Aorta (tissue), 5 donors: ENCODE measurements at places on chromosomes 11 and 22. TPM values are rescaled to one million over a fixed set of nuclear protein-coding genes. Genes with fewer than 3 reads are reported as not detected.

GRCh38 chr11:129291546-129291945 lies 84.1 kb upstream of the BARX2 start:
- no peak for DNase-seq
- H3K4me1 ChIP-seq = no peaks in the 10 kb centered on the region
- H3K4me3 ChIP-seq = no peak overlapping the region
- H3K27me3 ChIP-seq = peaks cover 2% of the 10 kb centered on the region

Gene RFPL1
- total RNA-seq = not detected

Gene PRR33
- total RNA-seq = not detected

GRCh38 chr11:42840176-42840829 lies 471.5 kb upstream of the API5 start:
- no peaks in the 10 kb centered on the region for H3K36me3 ChIP-seq
- no peak for DNase-seq
- H3K27ac ChIP-seq = no peak overlapping the region
- H3K4me1 ChIP-seq = no peaks in the 10 kb centered on the region
- H3K27me3 ChIP-seq = no peaks in the 10 kb centered on the region

DNA sequence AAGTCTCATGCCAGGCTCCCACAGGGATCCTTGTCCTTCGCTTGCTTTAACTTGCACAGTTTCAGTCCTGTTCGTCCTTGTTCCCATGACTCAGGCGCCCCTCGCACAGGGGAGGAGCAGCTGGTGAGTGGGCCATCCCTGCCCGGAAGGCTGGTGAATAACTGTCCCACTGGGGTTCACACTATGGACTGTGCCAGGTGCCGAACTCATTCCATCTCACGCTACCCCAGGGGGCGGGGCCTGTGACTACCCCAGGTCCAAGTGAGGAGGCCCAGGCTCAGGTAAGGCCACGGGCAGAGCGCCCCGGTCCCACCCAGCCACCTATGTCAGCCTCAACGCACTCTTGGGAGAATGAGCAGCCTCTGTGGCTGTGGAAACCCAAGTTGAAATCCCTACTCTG lies 7.2 kb upstream of the CARD10 start:
- no peak overlapping the region for H3K4me3 ChIP-seq
- no peak for DNase-seq
- no peaks in the 10 kb centered on the region for H3K27me3 ChIP-seq
- H3K4me1 ChIP-seq = no peaks in the 10 kb centered on the region
- no peaks in the 10 kb centered on the region for H3K36me3 ChIP-seq

GRCh38 chr22:39459681-39460080 lies 2.9 kb downstream of the MGAT3 start:
- H3K27me3 ChIP-seq = no peaks in the 10 kb centered on the region
- H3K4me3 ChIP-seq = no peak overlapping the region

DNA sequence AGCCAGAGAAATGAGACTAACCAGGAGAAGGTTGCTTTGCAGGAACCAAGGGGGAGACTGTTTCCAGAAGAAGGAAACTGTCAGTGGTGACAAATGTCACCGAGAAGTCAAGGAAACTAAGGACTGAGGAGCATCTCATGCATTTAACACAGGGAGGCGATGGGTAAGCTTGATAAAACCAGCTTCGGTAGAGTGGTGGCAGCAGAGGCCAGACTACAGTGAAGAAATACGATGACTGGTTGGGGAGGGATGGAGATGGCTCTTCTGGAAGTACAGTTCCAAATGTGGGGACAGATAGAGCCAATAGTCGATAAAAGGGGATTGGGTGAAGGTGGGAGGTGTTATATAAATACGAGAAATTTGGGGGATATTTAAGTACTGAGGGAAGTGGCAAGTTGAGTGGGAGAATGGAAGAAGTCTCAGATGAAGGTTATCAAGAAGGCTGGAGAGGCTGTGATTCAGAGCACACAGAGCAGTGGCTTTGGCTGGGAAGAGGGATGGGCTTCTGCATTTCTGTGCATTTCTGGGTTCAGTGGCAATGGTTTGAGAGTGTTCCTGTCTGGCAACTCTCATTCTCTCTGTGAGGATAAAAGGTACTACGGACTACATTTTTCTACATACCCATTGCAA lies 29.2 kb downstream of the SC5D start:
- no peaks in the 10 kb centered on the region for H3K36me3 ChIP-seq
- H3K4me1 ChIP-seq = no peaks in the 10 kb centered on the region
- DNase-seq = no peak

GRCh38 chr22:37822079-37822833 lies 926 bp upstream of the GALR3 start:
- H3K4me1 ChIP-seq = no peaks in the 10 kb centered on the region
- no peaks in the 10 kb centered on the region for H3K36me3 ChIP-seq
- H3K4me3 ChIP-seq = no peak overlapping the region
- no peaks in the 10 kb centered on the region for H3K27me3 ChIP-seq

DNA sequence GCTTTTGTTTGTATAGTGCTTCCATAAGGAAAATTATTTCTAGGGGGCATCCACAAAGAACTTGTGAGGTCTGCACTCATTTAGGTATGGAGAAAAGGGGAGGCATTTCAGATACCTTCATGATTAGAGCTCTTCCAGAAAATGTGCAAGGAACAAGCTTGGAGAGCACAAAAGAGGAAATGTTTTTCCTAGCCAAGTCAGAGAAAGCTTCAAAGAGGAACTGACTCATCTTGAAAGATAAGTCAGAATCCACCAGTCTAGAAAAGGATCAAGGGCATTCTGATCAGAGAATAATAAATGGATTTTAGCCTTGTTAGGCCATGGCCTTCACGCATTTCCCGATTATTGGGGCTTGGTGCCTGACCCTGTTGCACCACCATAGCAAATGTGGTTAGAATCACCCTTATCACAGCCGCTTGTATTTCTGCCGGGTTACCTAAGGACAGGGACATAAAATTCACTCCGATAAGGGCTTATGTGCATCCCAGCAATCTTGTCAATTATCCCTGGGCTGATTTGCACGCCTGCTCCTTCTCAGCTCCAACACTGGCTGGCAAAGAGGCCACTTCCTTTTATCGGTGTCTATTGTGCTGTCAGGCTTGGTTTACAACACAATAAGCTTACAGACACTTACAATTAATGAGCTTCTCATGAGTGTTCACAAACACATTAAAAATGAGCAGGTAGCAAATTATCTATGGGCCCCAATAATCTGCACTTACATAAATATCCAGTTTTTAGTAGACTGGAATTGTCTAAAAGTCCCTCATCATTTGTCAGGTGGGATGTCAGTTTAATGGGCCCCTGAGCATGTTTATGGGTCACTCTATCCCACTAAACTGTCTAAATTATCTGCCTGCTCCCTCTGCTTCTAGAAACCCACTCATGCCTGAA lies 613.5 kb downstream of the SOX6 start:
- DNase-seq = no peak
- no peaks in the 10 kb centered on the region for H3K4me1 ChIP-seq
- H3K27ac ChIP-seq = no peak overlapping the region
- H3K4me3 ChIP-seq = no peak overlapping the region

Gene ART1
- not detected for total RNA-seq

DNA sequence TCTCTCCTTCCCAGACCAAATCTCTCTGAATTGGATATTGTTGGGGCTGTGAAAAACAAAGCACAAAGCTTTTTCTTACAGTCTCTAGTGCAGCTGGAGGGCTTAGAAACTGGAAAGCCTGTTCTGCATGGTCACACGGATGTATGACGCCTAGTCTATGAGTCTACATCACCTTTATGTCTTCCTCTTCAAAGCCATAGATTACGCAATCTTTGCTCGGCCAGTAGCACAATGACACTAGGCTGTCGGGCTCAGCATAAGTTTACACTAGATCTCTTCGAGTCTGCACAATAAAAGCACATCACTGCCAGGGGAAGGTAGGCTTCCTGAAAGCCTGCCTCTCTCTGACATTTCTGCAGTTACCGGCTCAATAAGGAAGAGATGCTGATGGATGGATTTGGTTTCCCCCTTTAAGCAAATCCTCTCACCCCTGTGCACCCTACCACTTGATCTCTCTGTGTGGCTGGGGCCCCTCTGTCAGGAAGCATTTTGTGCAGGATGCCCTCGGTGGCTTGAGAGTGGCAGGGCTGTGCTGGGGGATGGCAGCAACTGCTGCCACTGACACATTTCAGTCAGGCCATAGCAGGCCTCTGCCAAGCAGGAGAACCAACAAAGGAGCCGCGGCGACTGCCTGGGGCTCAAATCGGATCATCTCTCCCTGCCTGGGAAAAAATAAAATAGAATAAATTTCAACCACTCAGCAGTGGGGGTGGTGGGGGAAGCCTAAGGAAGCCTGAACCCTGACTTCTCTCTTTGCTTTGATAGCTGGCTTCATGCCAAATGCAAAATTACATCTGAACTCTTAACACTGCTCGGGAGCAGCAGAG lies 1272.8 kb downstream of the LRRC4C start:
- no peak overlapping the region for H3K27ac ChIP-seq
- H3K4me1 ChIP-seq = no peaks in the 10 kb centered on the region
- no peak overlapping the region for H3K4me3 ChIP-seq
- H3K36me3 ChIP-seq = no peaks in the 10 kb centered on the region
- DNase-seq = no peak
- no peaks in the 10 kb centered on the region for H3K27me3 ChIP-seq

Gene MMP13
- not detected for total RNA-seq

- DNase-seq = no peak
- H3K4me1 ChIP-seq = no peaks in the 10 kb centered on the region
- H3K27ac ChIP-seq = no peak overlapping the region
- H3K36me3 ChIP-seq = no peaks in the 10 kb centered on the region
- H3K4me3 ChIP-seq = no peak overlapping the region
Measured at GRCh38 chr22:36435516-36436415, 45.7 kb downstream of the TXN2 start.

DNA sequence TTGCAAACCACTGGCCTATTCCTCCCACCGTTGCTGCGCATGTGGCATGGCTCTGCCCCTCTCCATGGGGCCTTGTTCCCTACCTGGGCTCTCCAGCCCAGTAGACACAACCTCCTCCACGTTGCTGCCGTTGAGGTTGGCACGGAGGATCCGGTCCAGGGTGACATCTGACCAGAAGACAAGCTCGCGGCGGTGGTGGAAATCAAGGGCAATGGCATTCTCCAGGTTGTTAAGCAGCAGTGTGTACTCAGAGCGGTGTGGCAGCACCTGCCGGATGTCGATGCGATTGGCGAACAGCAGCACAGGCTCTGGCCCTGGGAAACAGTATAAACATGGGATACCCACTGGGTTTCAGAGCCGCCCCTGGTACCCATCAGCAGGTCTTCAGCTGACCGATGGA lies 23.8 kb downstream of the LRP4 start:
- H3K27ac ChIP-seq = no peak overlapping the region
- H3K4me1 ChIP-seq = no peaks in the 10 kb centered on the region
- DNase-seq = peak; percentile 65
- no peaks in the 10 kb centered on the region for H3K27me3 ChIP-seq
- no peak overlapping the region for H3K4me3 ChIP-seq
- no peaks in the 10 kb centered on the region for H3K36me3 ChIP-seq

Gene OR4D10
- not detected for total RNA-seq

Gene APOL4
- total RNA-seq = 7.0 TPM

DNA sequence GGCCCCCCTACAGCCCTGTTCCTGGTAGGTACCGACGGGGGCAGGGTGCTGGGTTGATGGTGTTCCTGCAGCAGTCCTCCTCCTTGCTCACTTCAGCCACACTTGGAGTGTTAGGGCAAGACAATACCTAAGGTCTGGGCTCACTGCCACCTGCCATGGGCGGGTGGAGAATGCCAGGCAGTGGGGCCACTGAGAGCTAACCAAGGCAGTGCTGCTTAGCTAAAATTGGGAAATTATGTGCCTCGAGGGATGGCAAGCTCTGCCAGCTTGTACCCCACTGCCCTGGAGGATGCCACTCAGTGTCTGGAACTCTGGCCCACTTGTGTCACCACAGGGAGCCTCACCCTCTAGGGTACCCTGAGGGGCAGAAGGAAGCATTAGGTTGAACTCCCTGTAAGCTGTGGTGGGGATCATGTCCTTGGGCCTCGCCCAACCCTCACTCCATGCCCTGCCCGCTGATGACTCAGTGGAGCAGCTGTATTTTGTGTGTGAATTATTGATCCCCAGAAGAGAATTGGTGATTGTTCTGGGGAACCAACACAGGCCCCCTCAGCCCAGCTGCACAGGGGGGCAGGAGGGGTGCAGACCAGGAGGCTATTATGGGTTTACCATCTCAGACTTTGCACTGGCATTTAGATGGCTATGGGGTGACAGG lies 17.7 kb downstream of the PHLDB1 start:
- H3K4me1 ChIP-seq = no peaks in the 10 kb centered on the region
- H3K4me3 ChIP-seq = no peak overlapping the region
- H3K27me3 ChIP-seq = no peaks in the 10 kb centered on the region
- no peaks in the 10 kb centered on the region for H3K36me3 ChIP-seq
- no peak overlapping the region for H3K27ac ChIP-seq

- no peak overlapping the region for H3K27ac ChIP-seq
- H3K4me1 ChIP-seq = no peaks in the 10 kb centered on the region
- no peaks in the 10 kb centered on the region for H3K36me3 ChIP-seq
- H3K27me3 ChIP-seq = no peaks in the 10 kb centered on the region
Measured at GRCh38 chr22:50081426-50082196, 3.6 kb downstream of the MLC1 start.

GRCh38 chr11:66150725-66151124 lies 80.7 kb downstream of the PACS1 start:
- H3K27ac ChIP-seq = no peak overlapping the region
- no peaks in the 10 kb centered on the region for H3K36me3 ChIP-seq
- no peak for DNase-seq
- H3K4me1 ChIP-seq = no peaks in the 10 kb centered on the region
- no peak overlapping the region for H3K4me3 ChIP-seq

GRCh38 chr11:130806746-130807145 lies 109.5 kb downstream of the SNX19 start:
- no peaks in the 10 kb centered on the region for H3K27me3 ChIP-seq
- no peaks in the 10 kb centered on the region for H3K4me1 ChIP-seq

GRCh38 chr22:44259366-44260215 lies 53.2 kb downstream of the SHISAL1 start:
- H3K27ac ChIP-seq = no peak overlapping the region
- no peaks in the 10 kb centered on the region for H3K4me1 ChIP-seq
- no peak for DNase-seq
- H3K36me3 ChIP-seq = no peaks in the 10 kb centered on the region
- no peak overlapping the region for H3K4me3 ChIP-seq

DNA sequence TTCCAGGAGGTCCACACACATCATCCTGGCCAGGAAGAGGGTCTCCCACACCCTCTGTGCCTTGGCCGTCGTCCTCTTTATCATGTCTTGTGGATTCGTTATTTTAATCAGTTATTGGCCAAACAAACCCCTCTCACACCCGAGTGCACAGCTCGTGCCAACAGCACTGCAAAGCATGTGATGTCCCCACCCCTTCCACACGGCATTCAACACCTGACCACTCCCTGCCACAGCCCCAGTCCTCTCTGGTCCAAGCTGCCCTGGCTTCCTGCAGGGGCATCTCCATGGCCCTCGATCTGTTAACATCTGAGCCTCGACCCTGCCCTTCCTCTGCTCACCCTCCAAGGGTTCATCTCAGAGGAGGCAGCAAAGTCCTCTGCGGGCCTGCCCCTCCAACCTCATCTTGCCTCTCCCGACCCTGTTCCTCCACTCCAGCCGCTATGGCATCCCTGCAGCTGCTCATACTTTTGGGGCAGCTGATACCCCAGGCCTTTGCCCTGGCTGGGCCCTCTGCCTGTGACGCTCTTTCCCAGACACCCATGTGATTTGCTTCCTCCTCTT lies 14.0 kb downstream of the MYEOV start:
- no peak for DNase-seq
- no peaks in the 10 kb centered on the region for H3K4me1 ChIP-seq
- no peak overlapping the region for H3K27ac ChIP-seq
- no peaks in the 10 kb centered on the region for H3K27me3 ChIP-seq
- no peaks in the 10 kb centered on the region for H3K36me3 ChIP-seq
- H3K4me3 ChIP-seq = no peak overlapping the region

Gene APOL1
- total RNA-seq = 74.0 TPM

Gene PTPRCAP
- 4.8 TPM for total RNA-seq

Gene OR4P4
- total RNA-seq = not detected
